ENCODE measurements at places on chromosomes 4 and X. TPM values are rescaled to one million over a fixed set of nuclear protein-coding genes. Genes with fewer than 3 reads are reported as not detected.
A peak's percentile ranks its signal among the peaks of the same experiment; 100 is the strongest.

GRCh38 chrX:111955901-111956300 lies 79.9 kb downstream of the TRPC5OS start:
- H3K4me1 ChIP-seq: no peaks in the 10 kb centered on the region
- H3K4me3 ChIP-seq: no peak overlapping the region
- H3K36me3 ChIP-seq: no peaks in the 10 kb centered on the region
- no peaks in the 10 kb centered on the region for H3K27me3 ChIP-seq

DNA sequence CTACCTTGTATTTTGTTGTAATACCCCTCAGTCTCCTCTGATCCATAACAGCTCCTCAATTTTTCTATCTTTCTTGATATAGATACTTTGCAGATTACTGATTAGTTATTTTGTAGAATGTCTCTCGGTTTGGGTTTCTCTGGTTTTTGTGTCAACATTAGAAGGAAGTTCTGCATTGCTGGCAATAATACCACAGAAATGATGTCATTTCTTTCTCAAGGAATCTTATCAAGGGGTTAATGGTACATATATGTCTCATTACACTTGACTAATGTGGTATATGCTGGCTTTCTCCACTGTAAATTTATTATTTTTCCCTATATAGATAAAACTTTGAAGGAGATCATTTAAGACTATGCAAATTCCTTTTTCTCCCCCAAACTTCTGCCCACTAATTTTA lies 183.6 kb upstream of the DKK2 start:
- no peak overlapping the region for H3K27ac ChIP-seq
- no peak overlapping the region for H3K4me3 ChIP-seq
- peaks cover 21% of the 10 kb centered on the region for H3K4me1 ChIP-seq
- H3K36me3 ChIP-seq: no peaks in the 10 kb centered on the region

DNA sequence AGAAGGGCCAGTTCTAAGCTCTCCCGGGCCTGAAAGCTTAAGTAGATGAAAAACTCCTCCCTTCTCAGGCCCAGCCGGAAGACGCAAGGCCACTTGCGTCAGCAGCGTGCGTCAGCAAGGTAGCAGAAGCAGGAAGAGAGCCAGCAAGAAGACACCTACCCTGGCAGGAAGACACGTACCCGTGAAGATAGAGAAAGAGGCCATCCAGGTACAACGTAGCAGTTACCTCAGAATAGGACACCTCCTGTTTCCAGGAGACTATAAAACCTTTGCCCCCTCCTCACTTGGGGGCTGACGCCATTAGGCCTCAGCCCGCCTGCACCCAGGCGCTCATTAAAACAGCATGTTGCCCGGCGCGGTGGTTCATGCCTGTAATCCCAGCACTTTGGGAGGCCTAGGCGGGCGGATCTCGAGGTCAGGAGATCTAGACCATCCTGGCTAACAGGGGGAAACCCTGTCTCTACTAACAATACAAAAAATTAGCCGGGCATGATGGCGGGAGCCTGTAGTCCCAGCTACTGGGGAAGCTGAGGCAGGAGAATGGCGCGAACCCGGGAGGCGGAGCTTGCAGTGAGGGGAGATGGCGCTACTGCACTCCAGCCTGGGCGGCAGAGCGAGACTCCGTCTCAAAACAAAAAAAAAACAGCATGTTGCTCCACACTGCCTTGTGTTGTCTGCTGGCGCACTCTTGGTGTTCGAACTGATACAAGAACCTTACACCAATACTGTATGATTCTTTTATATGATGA lies 242.7 kb upstream of the NWD2 start:
- H3K4me3 ChIP-seq: no peak overlapping the region
- no peaks in the 10 kb centered on the region for H3K4me1 ChIP-seq
- no peak for DNase-seq
- no peaks in the 10 kb centered on the region for H3K27me3 ChIP-seq
- no peak overlapping the region for H3K27ac ChIP-seq
- no peaks in the 10 kb centered on the region for H3K36me3 ChIP-seq

- H3K27me3 ChIP-seq: no peaks in the 10 kb centered on the region
- H3K36me3 ChIP-seq: no peaks in the 10 kb centered on the region
- H3K27ac ChIP-seq: no peak within 1 kb of the TSS
- H3K4me3 ChIP-seq: no peak within 1 kb of the TSS
Measured at GRCh38 chrX:135170877-135171519, at the start of gene CT55. CT55 (minus strand) TSS chrX:135171398; CDS start chrX:135171171, 227 bp downstream.

- H3K27ac ChIP-seq: no peak overlapping the region
- H3K4me1 ChIP-seq: no peaks in the 10 kb centered on the region
- DNase-seq: no peak
- H3K27me3 ChIP-seq: no peaks in the 10 kb centered on the region
- H3K36me3 ChIP-seq: no peaks in the 10 kb centered on the region
Measured at GRCh38 chr4:114393295-114394038, 205.1 kb upstream of the UGT8 start.

DNA sequence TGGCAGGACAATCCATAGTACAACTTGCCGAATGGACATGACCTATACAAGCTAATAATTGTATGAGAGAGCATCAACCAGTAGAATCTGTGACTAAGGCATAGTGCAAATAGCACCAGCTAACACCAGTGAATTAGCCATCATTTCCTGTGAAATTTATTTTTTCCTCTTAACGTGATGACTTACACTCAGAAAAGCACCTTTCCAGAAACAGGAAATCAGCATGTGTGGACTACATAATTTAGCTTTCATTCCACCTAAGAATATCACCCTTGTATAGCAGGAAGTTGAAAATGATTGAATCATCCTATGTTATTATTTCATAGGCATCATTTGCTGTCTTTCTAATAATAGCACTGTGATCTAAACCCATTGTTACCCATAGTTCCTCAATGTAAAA lies 1393.4 kb upstream of the PCDH7 start:
- DNase-seq: no peak
- H3K4me1 ChIP-seq: no peaks in the 10 kb centered on the region
- no peak overlapping the region for H3K4me3 ChIP-seq
- H3K27me3 ChIP-seq: no peaks in the 10 kb centered on the region

GRCh38 chr4:123406872-123407271 lies 10.3 kb downstream of the SPRY1 start:
- no peak for DNase-seq
- peak overlapping the region; percentile 9 for H3K27ac ChIP-seq
- H3K36me3 ChIP-seq: peaks cover 19% of the 10 kb centered on the region
- no peak overlapping the region for H3K4me3 ChIP-seq

- H3K4me3 ChIP-seq: no peak overlapping the region
- H3K36me3 ChIP-seq: no peaks in the 10 kb centered on the region
- no peaks in the 10 kb centered on the region for H3K4me1 ChIP-seq
- H3K27ac ChIP-seq: no peak overlapping the region
Measured at GRCh38 chrX:36575670-36576069, 432.5 kb upstream of the FAM47C start.

GRCh38 chr4:183284965-183285364 lies 35.1 kb downstream of the CLDN22 start:
- H3K27me3 ChIP-seq: no peaks in the 10 kb centered on the region
- no peak overlapping the region for H3K27ac ChIP-seq
- H3K4me3 ChIP-seq: no peak overlapping the region
- no peak for DNase-seq
- H3K4me1 ChIP-seq: no peaks in the 10 kb centered on the region

GRCh38 chrX:118504581-118504980 lies 9.0 kb downstream of the DOCK11 start:
- no peak overlapping the region for H3K4me3 ChIP-seq
- H3K27me3 ChIP-seq: no peaks in the 10 kb centered on the region
- DNase-seq: no peak
- no peaks in the 10 kb centered on the region for H3K4me1 ChIP-seq

- no peaks in the 10 kb centered on the region for H3K4me1 ChIP-seq
- no peaks in the 10 kb centered on the region for H3K27me3 ChIP-seq
- no peaks in the 10 kb centered on the region for H3K36me3 ChIP-seq
- no peak overlapping the region for H3K27ac ChIP-seq
- no peak overlapping the region for H3K4me3 ChIP-seq
Measured at GRCh38 chr4:174882317-174882992, 35.7 kb upstream of the ADAM29 start.

DNA sequence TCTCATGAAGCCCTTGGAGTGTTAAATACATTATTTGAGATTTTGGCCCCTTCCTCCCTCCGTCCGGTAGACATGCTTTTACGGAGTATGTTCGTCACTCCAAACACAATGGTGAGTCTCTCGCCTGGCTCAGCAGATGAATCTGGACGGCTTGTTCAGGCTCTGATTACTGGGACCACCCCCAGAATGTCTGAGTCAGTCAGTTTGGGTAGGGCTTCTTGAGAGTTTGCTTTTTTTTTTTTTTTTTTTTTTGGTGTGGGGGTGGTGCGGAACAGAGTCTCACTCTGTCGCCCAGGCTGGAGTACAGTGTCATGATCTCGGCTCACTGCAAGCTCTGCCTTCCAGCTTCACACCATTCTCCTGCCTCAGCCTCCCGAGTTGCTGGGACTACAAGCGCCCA lies 62.4 kb upstream of the MSANTD1 start:
- H3K36me3 ChIP-seq: peaks cover 31% of the 10 kb centered on the region
- no peaks in the 10 kb centered on the region for H3K27me3 ChIP-seq
- H3K27ac ChIP-seq: no peak overlapping the region
- no peaks in the 10 kb centered on the region for H3K4me1 ChIP-seq

DNA sequence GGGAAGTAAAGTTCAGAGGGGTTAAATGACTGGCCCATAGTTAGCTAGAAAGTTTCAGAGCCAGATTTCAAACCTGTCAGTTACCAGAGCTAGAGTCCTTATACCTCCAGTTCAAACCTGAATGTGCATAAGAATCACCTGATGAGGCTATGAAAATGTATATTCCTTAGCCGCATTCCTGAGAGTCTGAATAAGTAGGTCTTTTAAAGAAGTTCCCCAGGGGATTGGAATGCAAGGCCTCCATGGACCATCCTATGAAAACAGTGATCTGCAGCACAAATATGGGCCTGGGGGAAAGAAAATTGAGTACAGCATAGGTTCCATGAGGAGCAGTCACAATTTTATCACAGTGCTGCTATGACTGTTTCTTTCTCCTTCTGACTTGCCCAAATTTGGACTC lies 263.9 kb upstream of the CXorf66 start:
- H3K4me3 ChIP-seq: no peak overlapping the region
- no peak overlapping the region for H3K27ac ChIP-seq
- no peaks in the 10 kb centered on the region for H3K27me3 ChIP-seq
- no peaks in the 10 kb centered on the region for H3K36me3 ChIP-seq
- no peaks in the 10 kb centered on the region for H3K4me1 ChIP-seq

- H3K4me3 ChIP-seq: no peak overlapping the region
- H3K4me1 ChIP-seq: peaks cover 49% of the 10 kb centered on the region
- no peak overlapping the region for H3K27ac ChIP-seq
- no peak for DNase-seq
- H3K27me3 ChIP-seq: no peaks in the 10 kb centered on the region
Measured at GRCh38 chr4:68905598-68905938, 46.0 kb downstream of the UGT2A3 start.

DNA sequence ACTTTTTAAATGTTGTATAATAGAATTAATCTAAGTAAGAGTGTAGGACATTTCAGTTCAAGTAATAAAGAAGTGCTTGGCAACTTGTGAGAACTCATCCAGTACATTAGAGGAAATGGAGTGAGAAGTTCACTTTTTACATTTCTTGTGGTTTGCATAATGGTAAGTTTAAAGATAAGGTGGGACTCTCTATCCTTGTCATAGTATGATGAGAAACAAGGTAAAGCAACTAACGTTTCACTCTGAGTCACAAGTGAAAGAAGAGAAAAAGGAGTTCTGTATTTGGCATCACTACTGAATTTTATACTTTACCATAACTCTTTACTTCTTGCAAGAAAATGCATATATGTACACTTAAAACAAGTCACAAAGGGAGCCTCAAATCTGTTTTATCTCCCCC lies 219.4 kb downstream of the SLC4A4 start:
- no peak for DNase-seq
- H3K27me3 ChIP-seq: no peaks in the 10 kb centered on the region
- H3K4me1 ChIP-seq: no peaks in the 10 kb centered on the region
- H3K4me3 ChIP-seq: no peak overlapping the region

DNA sequence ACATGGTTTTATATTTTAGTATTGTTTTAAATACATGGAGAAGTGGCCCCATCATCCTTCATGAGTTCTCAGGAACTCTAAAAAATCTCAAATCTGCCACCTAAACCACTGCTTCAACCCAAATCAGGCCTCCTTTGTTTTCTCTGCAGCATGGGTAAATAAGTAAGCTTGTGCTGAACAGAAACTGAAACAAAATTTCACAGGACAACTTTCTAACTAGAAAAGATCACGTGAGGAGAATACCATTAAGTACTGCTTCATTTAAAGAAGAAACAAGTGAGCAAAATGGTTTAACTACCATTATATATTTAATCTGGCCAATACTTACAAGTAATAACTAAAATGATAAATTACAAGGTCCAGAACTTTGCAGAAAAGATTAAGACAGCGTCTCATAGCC lies 2.5 kb downstream of the ARAP2 start:
- H3K4me1 ChIP-seq: peaks cover 15% of the 10 kb centered on the region
- no peak overlapping the region for H3K27ac ChIP-seq
- H3K27me3 ChIP-seq: 0 out of 3 replicates have a peak, but pooled peaks cover 7% of the 10 kb centered on the region
- no peak overlapping the region for H3K4me3 ChIP-seq
- DNase-seq: no peak

Gene MBNL3
- 367 TPM for total RNA-seq

Gene ABLIM2
- 0.20 TPM for total RNA-seq

Gene SUPT20HL2
- total RNA-seq: not detected

Gene ADAM29
- not detected for total RNA-seq

Gene CCDC158
- total RNA-seq: not detected

Gene ADGRA3
- 29.6 TPM for total RNA-seq

Gene QRFPR
- not detected for total RNA-seq

Data from HepG2 (cell line).